ENCODE measurements at places on chromosomes 16 and 17.

GRCh38 chr17:4003131-4003500, 38.9 kb upstream of the ATP2A3 start:
- peaks cover 17% of the 10 kb centered on the region for H3K36me3 ChIP-seq
- no peak overlapping the region for H3K27ac ChIP-seq
- no peak for DNase-seq
- peaks cover 7% of the 10 kb centered on the region for H3K4me1 ChIP-seq
- no peak overlapping the region for H3K4me3 ChIP-seq
- H3K27me3 ChIP-seq: no peaks in the 10 kb centered on the region

DNA sequence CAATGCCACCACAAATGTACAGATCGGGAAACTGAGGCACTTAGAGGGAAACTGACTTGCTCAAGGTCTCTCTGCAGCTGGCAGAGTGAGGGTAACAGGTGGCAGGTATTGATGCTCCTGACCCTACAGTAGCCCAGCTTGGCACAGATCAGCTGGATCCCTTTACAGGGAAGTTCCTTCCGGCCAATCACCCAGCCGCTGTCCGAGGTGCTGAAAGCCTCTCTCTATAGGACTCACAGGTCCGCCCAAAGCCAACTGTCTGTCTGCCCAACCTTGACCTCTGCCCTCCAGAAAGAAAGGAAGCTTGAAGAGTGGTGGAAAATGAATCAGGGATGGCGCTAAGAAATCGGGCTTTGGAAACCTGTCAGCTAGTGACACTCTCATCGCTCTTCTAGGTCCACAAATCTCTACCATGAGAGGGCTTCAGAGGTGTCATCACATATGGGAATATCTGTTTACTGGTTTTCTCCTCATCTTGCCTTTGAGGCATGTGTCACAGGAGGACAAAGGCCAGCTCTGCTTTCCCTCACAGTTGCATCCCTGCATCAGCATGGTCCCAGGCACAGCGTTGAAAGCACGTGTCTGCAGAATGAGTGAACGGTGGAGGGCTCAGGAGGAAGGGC, 246.2 kb downstream of the KATNIP start:
- H3K27me3 ChIP-seq: no peaks in the 10 kb centered on the region
- no peak for DNase-seq
- no peaks in the 10 kb centered on the region for H3K4me1 ChIP-seq

- H3K27me3 ChIP-seq: no peaks in the 10 kb centered on the region
- H3K4me3 ChIP-seq: no peak overlapping the region
- H3K4me1 ChIP-seq: no peaks in the 10 kb centered on the region
- H3K27ac ChIP-seq: no peak overlapping the region
Observed at GRCh38 chr17:65617496-65617895, 56.0 kb upstream of the AXIN2 start.

GRCh38 chr17:68389041-68389440, 68.3 kb downstream of the WIPI1 start:
- DNase-seq: no peak
- peaks cover 9% of the 10 kb centered on the region for H3K4me1 ChIP-seq
- no peak overlapping the region for H3K27ac ChIP-seq
- no peaks in the 10 kb centered on the region for H3K27me3 ChIP-seq

DNA sequence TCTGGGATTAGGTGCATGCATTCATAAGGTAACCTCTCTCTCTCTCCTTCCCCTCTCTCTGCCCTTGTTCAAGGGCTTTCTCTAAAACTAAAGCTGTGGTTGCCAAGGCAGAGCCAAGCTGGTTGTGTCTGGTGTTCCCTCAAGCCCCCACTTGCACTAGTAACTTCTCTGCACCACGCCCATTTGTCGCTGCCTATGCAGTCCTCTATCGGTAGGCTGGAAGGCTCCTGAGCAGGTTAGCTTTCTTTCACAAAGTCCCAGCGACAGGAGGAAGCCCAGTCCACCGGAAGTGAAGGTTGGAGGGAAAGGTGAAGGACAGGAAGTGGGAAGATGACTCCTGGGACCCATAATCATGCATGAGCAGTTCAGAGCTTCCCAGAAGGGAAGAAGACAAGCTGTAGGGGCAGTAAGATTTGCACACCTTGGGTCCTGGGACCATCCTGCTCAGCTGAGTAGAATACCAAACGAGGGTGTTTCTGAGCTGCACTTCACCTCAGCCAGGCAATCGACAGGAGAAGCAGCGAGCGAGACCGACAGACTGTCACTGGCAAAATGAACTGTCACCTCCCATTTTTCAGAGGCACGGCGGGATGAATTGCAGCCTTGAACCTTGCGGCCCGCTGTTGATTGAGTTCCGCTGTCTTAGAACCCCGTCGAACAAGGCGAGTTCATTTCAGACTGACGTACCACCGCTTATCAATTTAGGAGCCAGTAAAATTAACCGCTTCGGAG, 14.7 kb upstream of the SKAP1 start:
- no peak overlapping the region for H3K27ac ChIP-seq
- no peaks in the 10 kb centered on the region for H3K36me3 ChIP-seq
- no peaks in the 10 kb centered on the region for H3K4me1 ChIP-seq
- H3K4me3 ChIP-seq: no peak overlapping the region

DNA sequence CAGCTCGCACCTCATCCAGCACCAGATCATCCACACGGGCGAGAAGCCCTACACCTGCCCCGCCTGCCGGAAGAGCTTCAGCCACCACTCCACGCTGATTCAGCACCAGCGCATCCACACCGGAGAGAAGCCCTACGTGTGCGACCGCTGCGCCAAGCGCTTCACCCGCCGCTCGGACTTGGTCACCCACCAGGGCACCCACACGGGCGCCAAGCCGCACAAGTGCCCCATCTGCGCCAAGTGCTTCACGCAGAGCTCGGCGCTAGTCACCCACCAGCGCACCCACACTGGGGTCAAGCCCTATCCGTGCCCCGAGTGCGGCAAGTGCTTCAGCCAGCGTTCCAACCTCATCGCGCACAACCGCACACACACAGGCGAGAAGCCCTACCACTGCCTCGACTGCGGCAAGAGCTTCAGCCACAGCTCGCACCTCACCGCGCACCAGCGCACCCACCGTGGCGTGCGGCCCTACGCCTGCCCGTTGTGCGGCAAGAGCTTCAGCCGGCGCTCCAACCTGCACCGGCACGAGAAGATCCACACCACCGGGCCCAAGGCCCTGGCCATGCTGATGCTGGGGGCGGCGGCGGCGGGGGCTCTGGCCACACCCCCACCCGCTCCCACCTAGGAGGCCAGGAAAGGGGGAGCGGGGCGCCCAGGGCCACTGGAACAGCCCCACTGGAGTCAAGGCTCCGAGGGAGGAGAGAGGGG, 7.5 kb downstream of the ZNF205 start:
- no peaks in the 10 kb centered on the region for H3K27me3 ChIP-seq
- DNase-seq: no peak
- H3K4me3 ChIP-seq: no peak overlapping the region
- peaks cover 9% of the 10 kb centered on the region for H3K4me1 ChIP-seq
- H3K27ac ChIP-seq: no peak overlapping the region
- H3K36me3 ChIP-seq: peaks cover 6% of the 10 kb centered on the region

Data from osteocyte (in vitro differentiated cells).